NCI-H2081 (cell line): ENCODE measurements at places on chromosomes 16 and 17.

DNA sequence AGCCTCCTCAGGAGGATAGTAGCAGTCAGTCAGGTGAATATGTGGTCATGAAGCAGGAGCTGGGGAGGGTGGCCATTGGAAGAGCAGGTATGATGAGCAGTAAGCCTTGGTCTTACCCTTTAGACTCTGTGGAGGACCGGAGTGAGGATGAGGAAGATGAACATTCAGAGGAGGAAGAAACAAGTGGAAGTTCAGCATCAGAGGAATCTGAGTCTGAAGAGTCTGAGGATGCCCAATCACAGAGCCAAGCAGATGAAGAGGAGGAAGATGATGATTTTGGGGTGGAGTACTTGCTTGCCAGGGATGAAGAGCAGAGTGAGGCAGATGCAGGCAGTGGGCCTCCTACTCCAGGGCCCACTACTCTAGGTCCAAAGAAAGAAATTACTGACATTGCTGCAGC lies 12.7 kb downstream of the SRCAP start:
- DNase-seq, result no peak

DNA sequence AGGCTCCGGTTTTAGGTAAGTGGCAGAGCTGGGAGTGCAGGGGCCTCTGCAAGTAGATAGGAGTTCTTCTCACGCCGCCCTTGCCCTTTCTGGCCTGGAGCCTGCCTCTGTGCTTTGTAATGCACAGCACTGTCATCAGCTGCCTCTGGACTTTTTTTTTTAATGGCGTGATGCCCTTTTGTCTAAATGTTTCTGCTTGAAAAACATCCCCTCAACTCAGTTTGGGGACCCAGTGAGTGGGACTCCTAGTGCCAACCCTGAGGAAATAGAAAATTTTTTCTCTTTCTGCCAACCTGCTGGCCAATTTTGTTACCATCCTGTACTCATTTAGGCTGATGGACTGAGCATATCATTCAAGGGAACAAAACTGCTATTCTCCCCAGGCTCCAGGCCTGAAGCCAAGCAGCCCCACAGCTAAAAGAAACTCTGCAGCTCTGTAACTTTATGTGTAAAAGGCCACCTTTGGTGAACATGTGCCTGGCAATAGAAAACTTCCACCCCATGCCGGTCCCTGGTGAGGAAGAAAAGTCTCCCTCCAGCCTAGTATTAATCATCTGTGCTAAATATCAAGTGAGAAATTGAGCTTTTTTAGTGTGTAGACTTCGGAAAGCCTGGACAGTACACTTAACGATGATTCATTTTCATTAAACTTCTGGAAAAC lies 22.5 kb downstream of the SLC6A2 start:
- no peak for DNase-seq

DNA sequence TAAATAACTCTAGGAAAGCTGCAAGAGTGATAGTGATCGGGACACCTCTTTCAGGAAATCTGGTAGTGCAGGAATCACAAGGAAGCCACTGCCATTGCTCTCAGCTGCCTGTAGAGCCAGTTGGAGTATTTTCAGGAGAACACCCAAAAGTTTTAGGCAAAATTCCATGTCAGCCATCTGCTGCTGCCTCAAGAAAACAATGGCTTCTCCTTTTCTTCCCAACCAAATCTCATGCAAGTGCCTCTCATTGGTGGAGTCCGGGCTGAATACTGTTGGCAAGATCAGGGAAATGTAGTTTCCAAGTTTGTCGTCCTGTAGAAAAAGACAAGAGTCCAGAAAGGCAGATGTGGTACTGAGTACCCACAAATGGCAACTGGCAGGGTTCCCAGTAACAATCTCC lies 54.9 kb upstream of the TANC2 start:
- DNase-seq, result no peak

- DNase-seq, result no peak
These were observed 17.4 kb upstream of the GPRC5C start for GRCh38 chr17:74414510-74414909.

DNA sequence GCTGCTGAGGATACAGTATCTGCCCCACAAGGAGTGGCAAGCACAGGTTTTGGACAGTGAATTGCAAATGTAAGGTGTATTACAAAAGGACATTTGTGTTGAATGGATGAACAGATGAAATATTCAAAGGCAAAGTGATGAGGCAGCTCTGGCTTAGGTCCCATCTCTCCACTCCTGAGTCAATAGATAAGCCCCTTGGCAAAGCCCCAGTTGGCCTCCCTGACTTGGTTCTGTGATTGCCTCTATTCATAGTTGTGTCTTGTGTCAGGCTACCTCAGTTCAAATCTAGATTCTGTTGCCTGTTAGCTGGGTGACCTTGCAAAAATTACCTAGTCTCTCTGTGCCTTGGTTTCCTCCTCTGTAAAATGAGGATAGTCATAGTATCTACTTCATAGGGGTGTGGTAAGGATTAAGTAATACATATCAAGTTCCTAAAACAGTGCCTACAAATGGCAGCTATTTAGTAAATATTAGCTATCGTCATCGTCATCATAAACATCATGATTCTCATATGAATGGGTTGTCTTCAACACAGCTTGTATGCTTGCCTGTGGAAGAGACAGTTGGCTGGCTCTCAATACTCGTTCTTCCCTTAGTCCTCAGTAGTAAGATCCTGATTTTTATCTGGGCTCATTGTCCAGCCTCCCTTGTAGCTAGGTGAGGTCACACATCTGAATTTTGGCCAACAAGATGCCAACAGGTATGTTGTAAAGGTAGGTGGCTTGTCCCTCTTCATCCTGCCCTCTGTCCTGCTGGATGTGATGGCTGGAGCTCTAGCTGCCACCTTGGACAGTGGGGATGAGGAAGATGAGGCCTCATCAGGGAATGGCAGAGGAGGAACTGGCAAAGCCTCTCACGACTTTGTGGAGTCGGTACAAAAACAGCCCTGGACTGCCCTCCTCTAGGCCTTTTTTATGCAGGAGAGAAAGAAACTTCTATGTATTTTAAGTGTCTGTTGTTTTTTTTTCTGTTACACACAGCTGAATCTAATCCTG lies 2.1 kb upstream of the MFAP4 start:
- DNase-seq, result no peak

DNA sequence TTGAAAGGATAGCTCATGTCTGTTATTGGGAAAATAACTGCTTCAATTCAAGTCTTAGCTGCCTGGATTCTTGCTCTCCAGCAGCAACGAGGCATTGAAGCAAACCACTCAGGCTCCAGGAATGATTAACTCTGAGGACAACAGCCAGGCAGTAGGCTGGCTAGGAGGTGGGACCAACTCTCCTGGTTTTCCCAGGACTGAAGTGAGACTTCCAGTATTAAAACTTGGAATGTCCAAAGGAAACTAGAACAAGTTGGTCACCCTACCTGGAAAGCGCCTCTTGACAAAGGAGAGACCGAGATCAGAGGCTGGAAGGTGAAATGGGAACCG lies 100.7 kb downstream of the SALL1 start:
- no peak for DNase-seq
